ENCODE measurements at places on chromosomes 2 and 18.

DNA sequence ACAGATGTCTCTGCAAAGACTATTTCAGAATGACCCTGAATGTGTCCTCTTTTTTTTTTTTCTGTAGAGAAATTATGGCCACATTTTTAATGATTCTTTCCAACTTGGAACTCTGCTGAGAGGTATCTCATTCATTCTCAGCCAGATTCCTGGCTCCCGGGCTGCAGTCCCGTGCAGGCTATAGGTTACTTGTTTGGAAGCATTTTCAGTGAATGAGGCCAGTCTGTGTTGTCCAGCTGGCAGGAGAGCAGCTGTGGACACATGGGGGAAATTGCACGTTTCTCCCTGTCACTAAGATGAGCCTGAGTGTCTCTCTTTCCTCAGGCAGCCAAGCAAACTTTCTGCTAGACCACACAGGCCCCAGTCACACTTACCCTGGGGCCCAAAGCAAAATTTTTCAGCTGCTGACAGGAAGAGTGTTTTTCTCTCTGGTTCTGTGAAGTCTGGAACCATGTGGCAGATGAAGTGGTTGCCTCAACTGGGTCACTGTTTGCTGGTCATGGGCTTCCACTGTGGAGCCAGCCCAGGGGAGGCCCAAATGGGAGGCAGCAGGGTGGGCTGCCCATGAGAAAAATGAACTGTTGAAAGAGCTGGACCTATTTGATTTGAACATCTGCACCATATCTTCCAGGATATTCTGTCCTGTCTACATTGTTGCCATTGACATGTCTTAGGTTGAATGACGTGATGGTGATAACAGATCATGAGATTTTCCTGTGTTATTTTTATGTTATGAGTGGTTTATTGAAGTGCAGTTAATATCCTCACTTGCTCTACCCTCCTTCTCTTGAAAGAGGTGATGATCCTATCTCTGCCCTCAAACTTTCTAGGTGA is 431.2 kb downstream of the LPIN1 start:
- peak; percentile 54 for DNase-seq

GRCh38 chr2:24421668-24422067 is 61.3 kb upstream of the ITSN2 start:
- DNase-seq: peak; percentile 84

DNA sequence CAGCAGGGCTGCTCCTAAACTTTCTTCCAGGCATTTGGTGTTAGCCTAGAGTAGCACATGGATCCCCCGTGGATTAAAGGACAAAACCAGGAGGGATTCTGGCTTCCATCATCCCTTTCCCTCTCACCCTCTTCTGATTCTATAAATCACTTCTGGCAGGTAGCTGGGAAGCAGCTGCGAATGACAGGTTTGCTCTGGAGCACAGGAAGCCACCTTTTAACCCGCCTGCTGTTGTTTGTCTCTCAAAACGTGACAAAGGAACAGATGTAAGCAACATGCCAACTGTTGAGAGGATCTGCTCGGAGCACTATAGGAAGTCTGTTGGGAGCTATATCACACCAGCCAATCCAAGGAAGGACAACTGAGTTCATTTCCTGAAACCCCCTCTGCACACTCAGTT is 101.9 kb downstream of the ACTR2 start:
- no peak for DNase-seq

GRCh38 chr2:43424262-43425207 is 171.3 kb downstream of the THADA start:
- no peak for DNase-seq

DNA sequence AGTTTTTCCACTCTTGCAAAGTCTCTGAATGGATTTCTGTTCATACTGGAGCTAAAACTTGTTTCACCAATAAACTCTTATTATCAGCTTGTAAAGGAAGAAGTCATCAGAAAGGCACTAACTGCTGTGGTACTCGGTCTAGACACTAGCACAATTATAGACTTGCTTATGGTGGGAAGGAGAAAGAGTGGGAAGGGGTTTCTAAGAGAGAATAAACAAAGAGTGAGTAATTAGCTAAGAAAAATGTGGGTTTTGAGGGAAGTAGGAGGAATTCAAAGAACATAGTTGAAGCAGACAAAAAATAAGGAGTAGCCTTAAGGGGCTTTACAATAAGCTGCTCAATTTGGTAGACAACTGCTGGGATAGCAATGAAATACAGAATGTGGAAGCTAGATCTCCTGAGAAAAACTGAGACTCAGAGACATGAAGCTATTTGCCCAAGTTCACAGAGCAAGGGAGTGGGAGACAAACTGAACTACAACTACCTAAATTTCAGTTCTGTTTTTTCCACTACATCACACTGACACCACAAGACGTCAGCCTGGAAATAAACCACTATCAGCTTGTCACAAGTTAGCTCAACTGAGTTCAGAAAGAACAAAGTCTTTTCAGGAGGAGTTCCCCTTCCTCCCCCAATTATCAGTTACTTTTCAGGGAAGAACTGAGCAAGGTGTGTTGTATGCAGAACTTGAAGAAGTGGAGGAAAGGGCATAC is 59.7 kb downstream of the MAP4K3 start:
- peak; percentile 70 for DNase-seq

GRCh38 chr2:70083344-70084156 is 3.7 kb upstream of the PCBP1 start:
- peak; percentile 80 for DNase-seq

Data from activated naive CD4-positive, alpha-beta T cell treated with anti-CD3 and anti-CD28 coated beads for 36 hours (primary cell).